ENCODE measurements at places on chromosomes 6 and 20.
A peak's percentile ranks its signal among the peaks of the same experiment; 100 is the strongest.

DNA sequence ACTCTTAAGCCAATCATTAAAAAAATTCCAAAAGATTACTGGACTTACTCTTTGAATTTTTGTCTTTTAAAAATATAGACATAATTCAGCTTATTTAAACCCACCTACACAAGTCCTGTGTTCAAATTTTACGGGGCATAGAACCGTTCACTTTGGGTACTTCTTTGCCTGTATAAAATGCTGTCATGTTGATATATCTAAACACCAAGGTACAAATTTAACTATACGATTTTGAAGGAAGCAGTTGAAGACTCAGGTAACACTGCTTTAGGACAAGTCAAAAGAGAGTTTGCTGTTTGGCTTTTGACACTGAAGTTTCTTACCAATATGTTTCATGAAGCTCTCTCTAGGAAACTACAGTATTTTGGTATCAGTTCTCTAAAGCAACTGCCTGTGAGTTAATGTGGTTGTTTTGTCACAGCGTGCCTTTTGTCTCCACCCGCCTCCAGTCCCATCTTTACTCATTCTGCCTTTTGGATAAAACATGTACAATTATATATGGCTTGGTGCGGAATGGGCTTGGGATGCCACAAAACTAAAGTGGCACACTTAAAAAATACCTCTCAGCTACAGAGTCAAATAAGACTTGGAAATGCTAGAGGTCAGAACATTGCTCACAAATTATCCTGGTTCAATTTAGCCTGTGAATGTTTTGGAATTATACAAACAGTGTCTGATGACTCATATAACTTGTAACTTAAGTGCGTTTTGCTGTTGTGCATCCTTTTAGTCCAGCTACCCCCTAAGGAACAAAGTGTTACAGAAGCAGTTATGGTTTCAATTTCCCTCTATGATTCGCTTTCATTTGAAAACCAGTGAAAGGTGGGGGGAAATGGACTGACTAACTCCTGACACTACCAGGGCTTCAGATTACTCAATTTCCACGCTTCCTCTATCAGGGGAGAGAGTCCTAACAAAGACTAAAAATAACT is 38.7 kb downstream of the RGS17 start:
- no peak for DNase-seq

DNA sequence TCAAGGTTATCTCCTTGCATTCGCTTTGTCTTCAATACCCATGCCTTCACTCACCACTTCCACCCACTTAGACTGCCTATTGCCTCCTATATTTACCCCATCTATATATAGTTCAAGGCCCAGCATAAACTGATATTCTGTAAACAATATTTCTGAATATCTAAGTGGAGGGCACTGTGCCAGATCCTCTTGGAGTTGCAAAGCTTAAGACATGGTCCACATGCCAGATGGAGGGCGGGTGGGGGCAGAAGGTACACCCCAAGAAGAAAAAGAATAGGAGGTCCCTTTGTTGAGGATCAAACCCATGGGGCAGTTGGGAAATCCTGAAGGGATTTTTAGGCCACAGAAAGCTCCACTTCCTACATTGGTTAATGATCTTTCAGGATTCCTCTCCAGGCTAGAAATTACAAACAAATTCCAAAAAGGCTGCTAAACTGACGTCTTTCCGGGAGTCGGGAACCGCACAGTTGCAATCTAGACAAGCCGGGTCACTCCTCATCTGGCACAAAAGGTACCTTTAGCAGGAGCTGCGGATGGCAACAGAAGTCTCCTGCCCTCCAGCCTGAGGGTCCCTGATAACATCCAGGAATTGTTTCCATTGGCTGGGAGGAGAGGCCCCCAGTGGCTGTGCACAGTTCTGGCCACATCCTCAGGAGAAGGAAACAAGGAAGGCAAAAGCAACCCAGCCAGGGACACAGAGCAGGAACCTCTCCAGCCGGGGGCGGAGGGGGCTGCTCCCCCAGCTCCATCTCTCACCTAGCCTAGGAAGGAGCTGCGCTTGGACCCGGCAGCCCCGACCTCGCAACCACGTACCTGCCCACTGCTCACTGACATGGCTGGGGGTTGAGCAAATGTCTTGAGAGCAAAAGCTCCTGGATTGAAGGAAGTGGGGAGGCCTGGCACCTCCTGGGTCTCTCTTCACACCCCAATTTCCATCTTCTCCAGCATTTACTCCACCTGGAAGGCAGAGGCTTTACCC is 5.9 kb upstream of the LPIN3 start:
- no peak for DNase-seq

DNA sequence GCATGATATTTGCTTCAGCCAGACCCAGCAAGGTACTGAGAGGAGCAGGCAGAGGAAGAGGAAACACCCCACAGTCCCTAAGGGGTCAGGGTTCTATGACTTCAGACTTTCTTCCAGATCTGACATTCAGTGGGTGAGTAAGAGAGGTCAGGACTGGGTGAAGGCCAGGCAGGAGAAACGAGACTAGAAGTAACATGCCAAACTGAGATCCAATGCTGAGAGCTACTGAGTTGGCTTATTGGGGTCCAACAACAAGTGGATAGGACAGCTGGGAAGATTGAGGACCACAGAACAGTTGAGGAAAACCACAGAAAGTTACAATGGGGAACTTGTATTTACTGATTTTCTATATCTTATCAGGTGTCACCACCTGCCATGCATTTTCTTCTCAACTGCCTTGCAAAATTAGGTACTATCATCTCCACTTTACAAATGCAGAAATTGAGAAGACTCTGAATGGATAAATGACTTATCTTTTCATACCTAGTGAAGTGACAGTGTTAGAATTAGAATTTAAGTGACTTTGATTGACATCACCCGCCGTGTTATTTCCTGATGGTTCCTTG is 43.8 kb upstream of the HIVEP1 start:
- no peak for DNase-seq

DNA sequence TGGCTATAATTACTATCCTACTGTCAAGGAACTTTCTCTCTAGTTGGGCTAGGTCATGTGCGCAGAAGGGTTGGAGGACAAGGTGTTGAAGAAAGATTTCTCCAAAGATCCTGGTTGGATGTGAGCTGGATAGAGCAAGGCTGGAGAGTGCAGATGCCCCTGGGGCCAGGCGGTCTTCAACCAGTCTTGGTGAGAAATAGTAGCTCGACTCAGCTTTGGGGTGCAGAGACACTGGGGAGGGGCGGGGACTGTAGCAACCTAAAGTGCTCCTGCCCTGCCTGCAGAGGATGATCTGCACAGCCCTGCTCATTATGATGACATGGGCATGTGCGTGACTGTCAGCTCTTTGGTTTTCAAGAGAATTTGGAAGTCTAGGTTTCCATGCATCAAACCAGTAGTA is 35.9 kb downstream of the PHACTR3 start:
- no peak for DNase-seq

DNA sequence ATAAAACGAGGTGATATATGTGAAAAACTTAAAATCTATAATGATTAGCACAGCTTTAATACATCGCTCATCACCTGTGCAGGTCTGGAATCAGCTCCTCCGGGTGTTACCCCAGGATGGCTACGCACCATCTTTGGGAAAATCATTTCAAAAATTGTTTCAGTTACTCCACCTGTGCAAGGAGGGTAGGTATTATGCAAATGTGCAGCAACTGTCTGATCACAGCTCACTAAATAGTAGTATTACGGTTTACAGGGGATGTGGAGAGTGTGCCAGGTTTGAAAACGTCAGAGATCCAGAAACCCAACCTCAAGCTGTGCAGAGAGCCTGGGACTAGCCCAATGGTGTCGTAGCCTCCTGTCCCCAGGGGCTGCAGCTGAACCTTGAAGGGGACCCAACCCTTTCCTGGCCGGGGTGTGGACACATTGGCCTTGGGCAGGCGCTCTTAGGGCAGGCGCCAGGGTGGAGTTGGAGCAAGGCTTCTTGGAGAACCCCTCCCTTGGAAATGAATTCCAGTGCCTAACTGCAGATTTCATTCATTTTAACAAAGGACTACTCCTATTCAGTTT is 24.2 kb upstream of the SGK1 start:
- no peak for DNase-seq

GRCh38 chr20:21511850-21512633 is 1.8 kb downstream of the NKX2-2 start:
- no peak for DNase-seq

DNA sequence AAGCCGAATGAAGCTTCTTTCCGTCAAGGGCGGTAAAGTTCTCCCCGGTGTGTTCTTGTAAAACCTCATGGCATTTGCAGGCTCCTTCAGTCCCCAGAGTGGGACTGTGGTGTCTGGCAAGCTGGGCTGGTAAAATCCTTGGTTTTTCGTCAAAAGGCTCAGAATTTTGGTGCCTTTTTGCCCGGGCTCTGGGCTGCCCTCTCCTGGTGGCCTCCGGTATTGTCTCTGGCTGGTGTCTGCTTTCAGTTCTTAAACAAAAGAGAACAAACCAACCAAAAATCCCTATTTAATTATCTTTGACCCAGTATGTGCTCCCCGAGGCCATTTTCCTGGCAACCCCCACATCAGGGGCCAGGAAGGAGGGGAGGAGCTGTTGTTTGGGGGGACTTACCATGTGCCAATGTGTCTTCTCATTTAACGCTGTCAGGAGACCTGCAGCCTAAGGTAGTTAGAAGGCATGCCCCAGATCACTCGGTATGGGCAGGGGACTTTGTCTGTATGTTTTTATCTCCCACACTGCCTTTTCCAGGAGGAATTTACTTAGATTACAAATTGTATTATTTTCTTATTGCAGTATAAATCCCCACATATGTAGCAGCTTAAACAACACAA is 11.1 kb downstream of the CDH4 start:
- DNase-seq, result peak; percentile 54

GRCh38 chr6:40425192-40425919 is 161.8 kb downstream of the LRFN2 start:
- no peak for DNase-seq

DNA sequence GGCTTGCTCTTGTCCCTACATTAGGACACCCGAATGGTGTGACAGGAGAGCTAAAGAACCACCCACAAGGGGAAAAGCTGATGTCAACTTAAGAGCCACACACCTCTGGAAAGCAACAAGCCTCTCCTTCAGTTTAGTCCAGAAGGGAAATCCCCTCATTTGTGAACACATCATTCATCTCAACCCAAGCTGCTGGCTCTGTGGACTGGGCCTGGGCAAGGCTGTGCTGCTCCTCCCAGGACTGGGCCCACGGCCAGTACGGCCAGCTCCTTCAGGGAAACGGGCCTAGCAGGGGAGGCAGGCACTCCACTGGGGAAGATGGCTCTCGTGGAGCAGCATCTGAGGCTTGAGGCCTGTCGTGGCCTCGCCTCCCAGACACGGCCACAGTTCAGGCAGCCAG is 12.8 kb upstream of the SLC4A11 start:
- DNase-seq, result no peak

DNA sequence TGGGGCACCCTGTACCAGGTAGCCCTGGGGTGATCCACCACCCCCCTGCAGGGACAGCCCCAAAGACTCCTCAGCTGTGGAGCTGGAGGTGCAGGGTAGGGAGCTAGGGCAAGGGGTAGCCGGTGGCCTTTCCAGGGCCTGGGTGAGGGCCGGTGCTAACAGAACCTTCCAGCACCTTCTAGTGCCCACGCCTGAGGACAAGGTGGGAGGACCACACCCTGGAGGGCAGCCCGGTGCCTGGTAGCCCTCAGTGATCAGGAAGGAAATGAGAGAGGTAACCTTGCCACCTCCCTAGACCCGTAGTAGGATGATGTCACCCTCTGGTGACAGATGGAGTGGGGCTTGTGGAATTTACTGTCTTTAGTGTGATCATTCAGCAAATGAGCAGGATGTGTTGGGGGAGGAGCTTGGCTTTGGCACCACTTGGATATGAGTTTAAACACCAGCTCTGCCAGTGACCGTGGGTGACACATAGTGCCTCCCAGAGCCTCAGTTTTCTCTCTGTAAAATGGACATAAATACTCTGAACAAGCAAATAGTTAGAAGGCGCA is 187.7 kb downstream of the NFATC2 start:
- DNase-seq, result no peak

GRCh38 chr6:35824552-35825192 is 19.5 kb downstream of the LHFPL5 start:
- DNase-seq, result no peak

DNA sequence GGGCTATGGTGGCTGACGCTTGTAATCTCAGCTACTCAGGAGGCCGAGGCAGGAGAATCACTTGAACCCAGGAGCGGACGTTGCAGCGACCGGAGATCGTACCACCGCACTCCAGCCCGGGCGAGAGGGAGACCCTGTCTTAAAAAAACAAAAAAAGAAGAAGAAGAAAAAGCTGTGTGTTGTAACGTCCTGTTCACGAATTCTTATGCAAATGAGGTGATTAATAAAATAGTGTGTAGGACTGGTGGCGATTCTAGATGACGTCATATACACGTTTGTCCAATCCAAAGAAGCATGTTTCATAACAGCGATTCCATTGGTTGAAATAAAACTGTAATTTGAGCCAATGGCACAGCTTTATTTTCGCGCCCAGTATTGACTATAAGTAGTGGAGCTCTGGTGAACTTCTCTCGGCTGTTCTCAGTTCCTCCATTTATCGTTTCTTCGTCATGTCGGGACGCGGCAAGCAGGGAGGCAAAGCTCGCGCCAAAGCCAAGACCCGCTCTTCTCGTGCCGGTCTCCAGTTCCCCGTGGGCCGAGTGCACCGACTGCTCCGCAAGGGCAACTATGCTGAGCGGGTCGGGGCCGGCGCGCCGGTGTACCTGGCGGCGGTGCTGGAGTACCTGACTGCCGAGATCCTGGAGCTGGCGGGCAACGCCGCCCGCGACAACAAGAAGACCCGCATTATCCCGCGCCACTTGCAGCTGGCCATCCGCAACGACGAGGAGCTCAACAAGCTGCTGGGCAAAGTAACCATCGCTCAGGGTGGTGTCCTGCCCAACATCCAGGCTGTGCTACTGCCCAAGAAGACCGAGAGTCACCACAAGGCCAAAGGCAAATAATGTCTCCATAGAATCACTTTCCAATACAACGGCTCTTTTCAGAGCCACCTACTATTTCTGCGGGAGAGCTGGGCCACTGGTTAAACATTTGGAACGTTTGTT is 47.0 kb downstream of the OR2B2 start:
- peak; percentile 80 for DNase-seq

DNA sequence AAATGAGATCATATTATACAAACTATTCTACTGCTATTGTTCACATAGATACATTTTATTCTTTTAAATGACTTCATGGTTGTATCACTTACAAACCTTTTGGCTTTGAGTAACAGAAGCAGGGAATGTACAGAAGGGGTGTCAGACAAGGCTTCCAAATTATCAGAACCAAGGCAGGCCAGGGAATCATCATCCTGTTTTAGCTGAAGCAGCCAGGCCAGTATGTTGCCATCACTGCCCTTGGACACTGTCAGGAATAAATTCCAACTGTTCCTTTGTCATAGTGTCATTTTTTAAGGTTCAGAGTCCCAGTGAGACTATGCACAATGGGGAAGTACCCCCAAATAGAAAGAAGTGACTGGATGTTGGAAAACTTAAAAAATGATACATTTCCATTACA is 23.1 kb upstream of the PKIG start:
- DNase-seq, result no peak

DNA sequence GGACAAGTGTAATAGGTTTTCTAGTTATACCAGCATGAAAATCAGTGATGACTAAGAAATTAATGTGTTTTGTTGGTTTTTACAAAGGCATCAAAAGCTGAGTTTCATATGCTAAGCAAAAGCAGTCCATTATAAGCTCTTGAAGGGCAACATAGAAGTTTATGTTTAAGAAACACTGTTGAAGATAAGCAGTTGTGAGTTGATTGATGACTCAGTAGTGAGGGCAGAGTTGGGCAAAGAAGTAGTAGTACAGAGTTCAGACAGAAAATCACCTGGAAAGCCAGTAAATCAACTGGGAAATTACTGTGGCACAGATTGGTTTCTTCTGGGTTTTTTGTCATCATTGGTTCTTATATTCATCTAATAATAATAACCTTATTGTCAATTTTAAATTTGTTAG is 78.0 kb upstream of the SMIM8 start:
- DNase-seq, result no peak

GRCh38 chr6:123420512-123420911 is 216.2 kb downstream of the TRDN start:
- DNase-seq, result no peak
